ENCODE measurements at places on chromosomes 4 and X. TPM values are rescaled to one million over a fixed set of nuclear protein-coding genes. Genes with fewer than 3 reads are reported as not detected.

The HPSE gene
- 5.6 TPM for total RNA-seq

The SERPINA7 gene
- total RNA-seq, result not detected

The FGB gene
- 1.2 TPM for total RNA-seq

The LEF1 gene
- 9.1 TPM for total RNA-seq

The FREM3 gene
- total RNA-seq, result 0.78 TPM

DNA sequence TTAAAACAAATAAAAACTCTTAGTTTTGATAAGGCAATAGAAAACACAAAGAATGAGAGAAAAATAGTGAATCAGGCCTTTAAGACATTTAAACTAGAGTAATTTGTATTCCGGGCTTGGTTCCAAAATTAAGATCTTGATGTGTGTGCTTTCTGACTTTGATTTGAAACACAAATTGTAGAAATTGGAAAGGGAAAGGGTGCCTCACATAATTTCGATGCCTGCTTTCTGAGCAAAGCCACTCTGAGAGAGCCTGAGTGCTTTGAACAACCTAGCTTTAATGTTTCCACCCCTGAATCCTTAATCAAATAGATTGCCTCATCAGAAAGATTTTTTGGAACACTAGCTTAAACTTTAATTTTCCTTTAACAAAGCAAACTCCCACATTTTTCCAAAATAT, 666.8 kb downstream of the PCDH18 start:
- no peak overlapping the region for H3K4me3 ChIP-seq
- DNase-seq, result no peak
- no peaks in the 10 kb centered on the region for H3K36me3 ChIP-seq
- H3K27me3 ChIP-seq, result no peaks in the 10 kb centered on the region

DNA sequence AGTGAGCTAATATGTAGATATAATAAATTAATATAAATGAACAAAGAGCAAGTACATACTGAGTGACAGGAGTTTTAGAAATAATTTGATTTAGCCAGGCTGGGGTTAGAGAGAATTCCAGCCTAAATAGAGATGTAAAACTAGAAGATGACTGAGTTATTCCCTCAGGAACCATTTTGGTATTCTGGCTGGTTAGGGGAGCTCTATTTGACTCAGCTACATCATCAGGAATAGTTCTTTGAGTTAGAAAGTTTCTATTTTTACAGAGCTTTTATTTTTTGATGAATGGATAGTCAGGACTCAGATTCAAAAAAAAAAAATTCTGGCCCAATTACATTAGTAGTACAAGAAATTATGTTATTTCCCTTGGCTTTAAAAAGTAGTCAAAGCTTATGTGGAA, 180.4 kb upstream of the MID1 start:
- no peaks in the 10 kb centered on the region for H3K4me1 ChIP-seq
- no peak for DNase-seq
- H3K36me3 ChIP-seq, result no peaks in the 10 kb centered on the region
- H3K4me3 ChIP-seq, result no peak overlapping the region
- no peak overlapping the region for H3K27ac ChIP-seq

Measured in upper lobe of right lung (tissue), 1 donor.